ENCODE measurements at places on chromosomes 7 and 10. TPM values are rescaled to one million over a fixed set of nuclear protein-coding genes. Genes with fewer than 3 reads are reported as not detected.

Gene FGFBP3
- total RNA-seq, result 2.4 TPM

Gene CCL24
- not detected for total RNA-seq

Gene PNLIPRP3
- not detected for total RNA-seq

Gene LBX1
- total RNA-seq, result not detected

Gene DNAJC12
- total RNA-seq, result 60.5 TPM

Gene LIPJ
- total RNA-seq, result not detected

Gene LHFPL3
- total RNA-seq, result not detected

Gene GDF10
- not detected for total RNA-seq

All from A549 treated with ZK216348 at 1 μM for 4 hours (cell line).